CD4-positive, alpha-beta T cell treated with Interleukin-4 for 1 hour (primary cell): ENCODE measurements at places on chromosomes 16 and 17.

GRCh38 chr17:48571826-48572417, 6.2 kb downstream of the HOXB4 start:
- DNase-seq: no peak

DNA sequence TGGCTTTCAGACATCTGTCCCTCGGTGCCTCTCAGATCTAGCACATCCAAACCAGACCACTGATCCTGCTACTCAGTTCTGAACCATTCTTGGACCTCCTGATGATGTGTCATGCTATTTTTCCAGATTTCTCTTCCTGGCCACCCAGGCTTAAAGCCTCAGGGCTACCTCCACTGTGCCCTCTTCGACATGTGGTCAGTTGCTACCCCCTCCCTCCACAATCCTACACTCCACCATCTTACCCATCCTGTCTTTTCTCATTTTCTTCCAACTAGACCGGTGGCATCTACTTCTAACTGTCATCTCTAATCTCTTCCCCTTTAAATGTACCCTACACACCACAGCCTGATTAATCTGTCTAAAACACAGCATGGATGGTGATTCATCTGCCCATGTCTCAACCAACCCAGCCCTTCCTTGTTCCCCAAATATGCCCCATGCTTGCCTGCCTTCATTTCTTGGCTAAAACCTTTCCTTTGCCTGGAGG, 478.6 kb downstream of the SLC39A11 start:
- no peak for DNase-seq

DNA sequence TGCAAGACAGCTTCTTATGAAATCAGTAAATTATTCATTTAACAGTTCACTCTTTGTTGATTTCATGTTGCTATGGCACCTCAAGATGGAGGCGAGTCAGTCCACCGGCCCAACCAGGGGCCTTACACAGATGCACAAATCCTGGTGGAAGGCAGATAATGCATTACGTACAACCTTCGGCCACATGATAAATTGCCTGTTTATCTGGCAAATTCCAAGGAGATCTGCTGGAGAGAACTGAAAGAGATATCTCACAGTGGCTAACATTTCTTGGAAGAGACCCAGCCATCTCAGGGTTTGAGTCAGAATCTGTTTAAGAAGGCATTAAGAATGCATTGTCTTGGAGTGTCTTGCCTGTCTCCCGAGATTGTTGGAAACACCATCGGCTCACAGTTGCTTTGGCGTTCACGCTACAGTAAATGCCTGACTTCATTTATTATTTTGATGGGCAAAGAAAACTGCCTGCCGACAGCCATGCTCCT, 225.6 kb downstream of the MSI2 start:
- no peak for DNase-seq

DNA sequence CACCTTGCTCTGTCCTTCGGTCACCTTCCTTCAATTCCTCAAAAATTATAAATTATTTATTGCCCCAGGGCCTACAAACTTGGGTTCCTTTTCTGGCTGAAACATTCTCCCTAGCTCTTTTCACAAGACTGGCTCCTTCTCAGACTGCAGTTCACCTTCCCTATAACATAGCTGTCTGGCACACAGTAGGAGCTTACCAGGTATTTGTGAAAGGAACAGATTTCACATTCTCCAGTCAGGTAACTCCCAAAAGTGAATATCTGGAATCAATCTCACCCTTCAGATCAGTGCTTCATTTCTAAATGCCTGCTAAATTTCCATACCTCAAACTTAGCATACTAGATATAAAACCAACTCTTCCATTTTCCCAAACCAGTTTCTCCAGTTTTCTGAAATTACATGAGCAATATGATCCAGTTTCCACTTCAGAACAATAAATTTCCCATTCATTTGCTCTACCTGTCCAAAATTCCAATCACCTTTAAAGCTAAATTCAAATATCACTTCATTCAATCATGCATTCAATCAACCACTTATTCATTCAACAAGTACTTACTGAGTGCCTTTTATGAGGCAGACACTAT, 6.1 kb downstream of the RFFL start:
- no peak for DNase-seq

GRCh38 chr17:68782789-68783188, 172.4 kb downstream of the ABCA8 start:
- no peak for DNase-seq

GRCh38 chr17:75181608-75182318, 996 bp downstream of the SUMO2 start:
- DNase-seq: peak; percentile 56

DNA sequence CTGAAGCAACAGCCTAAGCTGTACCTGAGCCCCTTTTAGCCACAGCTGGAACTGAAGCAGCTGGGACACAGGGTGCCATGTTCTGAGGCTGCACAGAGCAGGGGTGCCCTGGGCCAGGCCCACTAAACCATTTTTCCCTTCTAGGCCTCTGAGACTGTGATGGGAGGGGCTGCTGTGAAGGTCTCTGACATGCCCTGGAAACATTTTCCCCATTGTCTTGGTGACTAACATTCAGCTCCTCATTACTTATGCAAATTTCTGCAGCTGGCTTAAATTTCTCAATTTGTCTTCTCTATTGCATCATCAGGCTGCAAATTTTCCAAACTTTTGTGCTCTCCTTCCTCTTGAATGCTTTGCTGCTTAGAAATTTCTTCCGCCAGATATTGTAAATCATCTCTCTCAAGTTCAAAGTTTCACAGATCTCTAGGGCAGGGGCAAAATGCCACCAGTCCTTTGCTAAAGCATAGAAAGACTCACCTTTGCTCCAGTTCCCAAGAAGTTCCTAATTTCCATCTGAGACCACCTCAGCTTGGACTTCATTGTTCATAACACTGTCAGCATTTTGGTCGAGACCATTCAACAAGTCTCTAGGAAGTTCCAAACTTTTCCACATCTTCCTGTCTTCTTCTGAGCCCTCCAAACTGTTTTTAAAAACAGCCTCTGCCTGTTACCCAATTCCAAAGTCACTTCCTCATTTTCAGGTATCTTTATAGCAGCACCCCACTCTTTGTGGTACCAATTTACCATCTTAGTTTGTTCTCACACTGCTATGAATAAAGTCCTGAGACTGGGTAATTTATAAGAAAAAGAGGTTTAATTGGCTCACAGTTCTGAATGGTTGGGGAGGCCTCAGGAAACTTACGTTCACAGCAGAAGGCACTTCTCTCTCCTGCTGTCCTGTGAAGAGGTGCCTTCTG, 49.8 kb downstream of the TMEM100 start:
- peak; percentile 33 for DNase-seq

DNA sequence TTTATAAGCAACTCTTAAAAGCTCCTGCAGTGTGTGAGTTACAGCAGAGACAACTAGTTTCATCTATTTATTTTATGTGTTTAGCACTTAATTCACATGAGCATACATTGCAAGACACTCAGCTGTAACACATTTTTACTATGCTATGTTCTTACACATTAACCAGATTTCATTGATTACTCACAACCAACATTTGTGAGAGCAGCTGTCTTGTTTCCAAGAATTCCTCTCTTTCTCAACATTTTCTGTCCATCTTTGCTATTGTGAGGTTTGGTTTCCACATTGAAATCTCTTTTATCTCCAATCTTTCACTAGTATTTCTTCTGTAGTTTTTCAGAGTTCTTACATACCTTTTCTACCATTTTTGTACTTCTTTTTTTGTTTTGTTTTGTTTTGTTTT, 51.2 kb downstream of the COPRS start:
- no peak for DNase-seq

DNA sequence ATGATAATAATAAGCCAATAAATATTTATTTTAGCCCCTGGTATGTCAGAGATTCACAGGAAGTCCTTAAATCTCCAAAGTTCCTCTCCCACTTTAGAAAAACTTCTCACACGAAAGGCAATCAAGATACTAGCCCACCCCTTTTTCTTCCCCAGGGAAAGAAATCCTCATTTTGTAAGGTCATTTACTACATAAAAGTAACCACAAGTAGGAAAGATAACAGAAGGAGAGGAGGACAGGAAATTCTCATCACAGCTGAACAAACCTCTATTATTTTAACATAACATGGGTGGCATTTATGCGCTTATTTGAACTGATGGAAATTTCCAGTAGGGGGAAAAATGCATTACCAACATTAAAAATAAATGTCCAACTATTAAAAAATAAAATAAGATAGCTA, 3.4 kb downstream of the FAM222B start:
- DNase-seq: no peak

- DNase-seq: no peak
These were observed 45.0 kb upstream of the SMURF2 start for GRCh38 chr17:64707050-64707591.

- peak; percentile 26 for DNase-seq
These were observed 31.8 kb upstream of the PRM1 start for GRCh38 chr16:11312718-11313492.

GRCh38 chr17:74757931-74758847, 9.8 kb downstream of the NHERF1 start:
- DNase-seq: no peak

GRCh38 chr16:73161977-73162376, 114.0 kb upstream of the ZFHX3 start:
- DNase-seq: no peak

DNA sequence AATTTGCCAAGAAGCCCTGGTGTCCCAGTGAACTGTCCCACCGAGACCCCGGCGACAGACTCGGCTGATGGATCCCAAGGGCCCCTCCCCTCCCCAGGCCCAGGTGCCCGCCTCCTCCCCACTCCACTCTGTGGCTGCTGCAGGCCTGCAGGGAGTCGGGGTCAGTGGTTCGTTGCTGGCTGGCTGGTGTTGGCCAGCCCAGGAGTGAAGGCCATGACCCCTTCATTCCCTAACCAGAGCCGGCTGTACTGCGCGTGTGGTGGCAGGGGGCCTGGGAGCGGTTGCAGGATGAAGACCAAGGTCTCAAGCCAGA, 9.2 kb upstream of the TBX2 start:
- DNase-seq: no peak

DNA sequence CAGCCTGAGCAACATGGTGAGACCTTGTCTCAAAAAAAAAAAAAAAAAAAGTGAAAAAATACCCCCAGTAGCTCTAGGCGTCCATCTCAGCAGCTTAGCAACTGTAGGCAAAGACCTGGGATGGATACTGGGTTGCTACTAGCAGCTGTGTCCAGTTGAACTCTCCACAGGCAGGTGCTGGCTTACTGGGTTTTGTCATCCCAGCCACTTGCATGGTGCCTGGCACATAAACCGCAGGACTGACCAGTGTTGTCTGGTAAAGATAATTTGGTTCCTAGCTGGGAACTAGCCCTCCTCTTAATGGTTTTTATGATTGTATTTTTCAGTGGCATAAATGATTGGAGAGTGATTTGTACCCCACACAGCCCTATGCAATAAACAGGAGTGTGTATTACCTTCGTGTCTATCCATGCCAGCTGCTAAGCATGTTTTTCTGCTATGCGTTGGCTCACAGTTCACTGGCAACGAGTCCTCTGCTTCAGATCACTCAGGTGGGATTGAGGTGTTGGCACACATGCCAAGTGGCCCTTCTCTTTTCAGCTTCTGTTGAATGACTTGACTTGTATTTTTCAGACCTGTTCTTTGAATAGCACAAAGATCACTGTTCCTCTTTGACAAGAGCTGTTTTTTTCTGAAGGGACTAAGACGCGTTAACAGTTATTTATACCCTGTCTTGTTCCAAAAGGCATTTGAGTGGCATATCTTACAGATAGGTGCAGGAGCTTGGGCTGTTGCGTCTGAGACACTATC, 352.9 kb downstream of the SNX29 start:
- no peak for DNase-seq

GRCh38 chr16:30087181-30087898, 4.4 kb downstream of the TBX6 start:
- no peak for DNase-seq

DNA sequence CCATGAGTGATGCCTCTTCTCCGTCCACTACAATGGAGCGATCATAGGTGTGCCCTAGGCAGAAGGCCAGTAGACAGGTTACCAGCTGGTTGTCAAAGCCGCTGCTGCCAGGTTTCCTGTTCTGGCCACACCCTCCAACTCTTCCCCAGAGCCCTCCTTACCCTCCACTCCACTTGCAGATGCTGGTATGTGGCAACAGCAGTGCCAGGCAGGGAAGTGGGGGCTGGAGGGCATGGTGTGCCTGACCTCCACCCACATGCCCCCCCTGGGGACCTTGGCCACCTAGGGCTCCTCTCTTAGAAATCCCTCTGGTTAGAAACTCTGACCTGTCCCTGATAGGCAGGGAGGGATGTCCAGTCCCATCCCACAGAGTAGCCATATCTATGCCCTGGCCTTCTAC, 1.5 kb downstream of the RRAD start:
- DNase-seq: no peak

DNA sequence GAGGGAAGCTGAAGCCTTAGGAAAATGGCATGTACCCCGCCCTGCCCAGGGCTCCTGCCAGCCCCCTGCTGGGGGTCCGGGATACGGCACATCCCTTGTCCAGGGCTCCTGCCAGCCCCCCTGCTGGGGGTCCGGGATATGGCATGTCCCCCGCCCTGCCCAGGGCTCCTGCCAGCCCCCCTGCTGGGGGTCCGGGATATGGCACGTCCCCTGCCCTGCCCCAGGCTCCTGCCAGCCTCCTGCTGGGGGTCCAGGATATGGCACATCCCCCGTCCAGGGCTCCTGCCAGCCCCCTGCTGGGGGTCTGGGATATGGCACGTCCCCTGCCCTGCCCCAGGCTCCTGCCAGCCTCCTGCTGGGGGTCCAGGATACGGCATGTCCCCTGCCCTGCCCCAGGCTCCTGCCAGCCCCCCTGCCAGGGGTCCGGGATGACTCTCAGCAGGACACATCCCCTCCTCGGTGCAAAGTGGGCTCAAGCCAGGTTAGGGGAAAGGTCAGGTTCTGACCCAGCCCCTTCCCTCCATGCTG, 43.2 kb downstream of the RPH3AL start:
- no peak for DNase-seq

- no peak for DNase-seq
These were observed 90.7 kb downstream of the TIMM22 start for GRCh38 chr17:1087381-1088241.

GRCh38 chr17:64095144-64095882, 34.6 kb downstream of the ERN1 start:
- no peak for DNase-seq

GRCh38 chr17:33888455-33888854, 366.6 kb upstream of the CCL2 start:
- DNase-seq: no peak

DNA sequence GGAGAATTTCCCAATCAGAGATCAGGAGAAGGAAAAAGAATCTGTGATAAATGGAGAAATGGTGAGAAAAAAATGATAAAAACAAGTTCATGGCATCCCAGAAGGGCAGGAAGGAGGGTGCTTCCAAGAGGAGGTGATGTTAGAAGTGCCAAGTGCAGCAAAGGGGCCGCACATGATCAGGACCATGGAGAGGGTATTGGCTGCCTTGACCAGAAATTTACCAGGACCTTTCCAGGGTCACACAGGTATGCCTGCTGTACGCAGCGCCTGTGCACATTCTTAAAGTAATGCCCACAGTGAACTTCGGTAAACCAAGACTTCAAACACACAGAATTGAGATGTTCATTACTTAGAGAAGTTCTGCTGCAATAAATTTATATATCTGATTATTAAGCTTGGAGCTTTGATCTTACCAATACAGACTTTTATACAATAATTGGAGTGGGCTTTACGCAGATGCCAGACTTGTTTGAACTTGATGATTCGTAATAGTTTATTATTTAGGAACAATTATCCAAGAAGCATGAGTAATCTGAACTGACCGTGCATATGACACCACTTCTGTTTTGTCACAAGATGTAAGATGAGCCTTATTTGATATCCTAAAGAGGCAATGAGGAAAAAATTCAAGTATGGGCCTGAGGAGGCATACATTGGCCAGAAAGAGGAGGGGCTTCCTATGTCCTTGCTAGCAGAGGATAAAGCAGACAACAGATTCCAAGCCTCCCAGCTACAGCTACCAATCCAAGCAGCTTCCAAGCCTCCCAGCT, 2.2 kb upstream of the KRT33A start:
- DNase-seq: no peak

GRCh38 chr17:68710035-68710780, 109.0 kb upstream of the FAM20A start:
- no peak for DNase-seq
